ENCODE measurements at places on chromosomes 5 and 9.

DNA sequence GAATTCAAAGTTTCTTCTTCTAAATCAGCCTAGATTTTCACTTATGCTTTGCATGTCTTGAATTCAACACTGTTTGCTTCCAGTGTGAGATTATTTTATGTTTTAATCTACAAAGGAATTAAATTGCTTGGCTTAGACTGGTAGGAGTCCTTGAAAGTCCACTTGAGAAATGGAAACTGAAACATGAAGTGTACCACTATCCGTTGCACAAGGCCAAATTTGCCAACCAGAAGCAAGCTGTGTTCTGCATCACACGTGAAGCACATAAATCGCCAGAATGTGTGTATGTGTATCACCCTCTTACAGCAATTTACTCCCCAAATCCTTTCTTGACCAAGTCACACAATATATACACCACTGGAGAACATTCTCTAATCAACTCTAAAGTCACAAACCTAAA, 10.3 kb downstream of the SEMA6A start:
- no peak for DNase-seq
- H3K27ac ChIP-seq = peak overlapping the region; percentile 75
- peaks cover 96% of the 10 kb centered on the region for H3K4me1 ChIP-seq
- H3K27me3 ChIP-seq = no peaks in the 10 kb centered on the region

DNA sequence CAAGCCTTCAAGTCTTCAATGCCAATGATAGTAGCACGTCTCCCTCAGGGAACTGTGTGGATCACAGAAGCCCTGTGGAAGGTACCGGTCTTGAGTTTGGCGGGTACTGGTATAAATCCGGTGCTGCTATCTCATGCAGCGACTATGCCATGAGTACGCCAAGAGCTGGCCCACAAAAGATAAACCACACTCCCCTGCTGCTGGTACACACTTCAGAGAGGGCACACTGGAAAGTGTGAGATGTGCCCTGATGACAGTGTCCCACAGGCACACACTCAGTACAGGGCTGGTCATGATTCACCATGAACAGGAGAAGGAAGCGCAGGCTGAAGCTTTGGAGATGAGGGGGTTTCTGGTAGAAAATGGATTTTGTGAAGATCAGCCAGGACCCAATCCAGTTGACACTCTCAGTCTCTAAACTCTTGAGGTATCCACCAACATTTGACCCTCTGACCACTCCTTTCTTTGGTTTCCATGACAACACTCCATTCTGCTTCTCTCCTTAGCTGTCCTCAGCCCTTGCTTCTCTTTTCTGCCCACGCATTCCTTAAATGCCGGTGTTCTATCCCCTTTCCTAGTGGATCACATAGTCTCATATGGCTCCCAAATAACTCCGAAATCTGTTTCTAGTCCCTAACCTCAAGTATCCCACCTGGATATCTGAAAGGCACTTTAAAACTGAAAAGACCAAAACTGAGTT, 5.1 kb downstream of the AMACR start:
- peaks cover 13% of the 10 kb centered on the region for H3K36me3 ChIP-seq
- peaks cover 21% of the 10 kb centered on the region for H3K4me1 ChIP-seq
- no peaks in the 10 kb centered on the region for H3K27me3 ChIP-seq
- H3K27ac ChIP-seq = no peak overlapping the region
- H3K4me3 ChIP-seq = no peak overlapping the region

- H3K27ac ChIP-seq = peak overlapping the region; percentile 9
- peaks cover 58% of the 10 kb centered on the region for H3K4me1 ChIP-seq
- peak overlapping the region; percentile 84 for H3K4me3 ChIP-seq
These were observed 727 bp upstream of the ADRB2 start for GRCh38 chr5:148825716-148826052.

GRCh38 chr9:37187713-37188439, 67.5 kb downstream of the ZCCHC7 start:
- no peaks in the 10 kb centered on the region for H3K27me3 ChIP-seq
- peaks cover 19% of the 10 kb centered on the region for H3K36me3 ChIP-seq
- H3K4me3 ChIP-seq = no peak overlapping the region
- no peak overlapping the region for H3K27ac ChIP-seq
- peaks cover 69% of the 10 kb centered on the region for H3K4me1 ChIP-seq

- no peak for DNase-seq
- H3K36me3 ChIP-seq = peaks cover 16% of the 10 kb centered on the region
- no peak overlapping the region for H3K4me3 ChIP-seq
- no peaks in the 10 kb centered on the region for H3K4me1 ChIP-seq
- H3K27ac ChIP-seq = no peak overlapping the region
These were observed 25.6 kb downstream of the CEP78 start for GRCh38 chr9:78261403-78262001.

- peaks cover 13% of the 10 kb centered on the region for H3K36me3 ChIP-seq
- no peaks in the 10 kb centered on the region for H3K27me3 ChIP-seq
- H3K4me3 ChIP-seq = no peak overlapping the region
- peaks cover 75% of the 10 kb centered on the region for H3K4me1 ChIP-seq
- H3K27ac ChIP-seq = peak overlapping the region; percentile 70
- DNase-seq = no peak
These were observed 101.7 kb upstream of the DAPK1 start for GRCh38 chr9:87395804-87396479.

GRCh38 chr9:21558615-21559401, 76.7 kb upstream of the IFNE start:
- H3K27ac ChIP-seq = peak overlapping the region; percentile 3
- H3K4me3 ChIP-seq = peak overlapping the region; percentile 78
- peaks cover 43% of the 10 kb centered on the region for H3K4me1 ChIP-seq
- H3K36me3 ChIP-seq = no peaks in the 10 kb centered on the region

- no peak for DNase-seq
- H3K27ac ChIP-seq = no peak overlapping the region
- no peak overlapping the region for H3K4me3 ChIP-seq
- H3K4me1 ChIP-seq = peaks cover 4% of the 10 kb centered on the region
These were observed 382.1 kb downstream of the KDM4C start for GRCh38 chr9:7139886-7140285.

DNA sequence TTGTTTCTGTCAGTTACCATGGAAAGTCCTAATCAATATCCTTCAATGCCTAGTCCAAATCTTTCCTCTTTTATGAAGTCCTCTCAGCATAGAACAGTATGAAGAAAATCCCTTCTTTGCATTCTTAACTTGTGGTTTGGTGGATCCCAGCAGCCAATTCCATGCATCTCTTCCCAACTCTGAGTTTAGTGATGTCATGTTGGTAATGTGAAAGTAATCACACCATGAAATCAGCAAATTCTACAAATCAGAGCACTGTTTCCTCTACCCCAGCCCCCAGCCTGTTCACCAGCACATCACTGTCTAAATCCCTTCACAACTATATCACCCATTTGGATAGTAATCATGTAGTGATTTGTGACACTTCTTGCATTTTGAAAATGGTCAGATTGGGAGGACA, 4.7 kb upstream of the C1QTNF2 start:
- H3K36me3 ChIP-seq = no peaks in the 10 kb centered on the region
- no peak overlapping the region for H3K27ac ChIP-seq
- no peak for DNase-seq
- H3K4me1 ChIP-seq = peaks cover 13% of the 10 kb centered on the region

Measured in WTC11 (cell line).